ENCODE measurements at places on chromosomes 1 and 21.

DNA sequence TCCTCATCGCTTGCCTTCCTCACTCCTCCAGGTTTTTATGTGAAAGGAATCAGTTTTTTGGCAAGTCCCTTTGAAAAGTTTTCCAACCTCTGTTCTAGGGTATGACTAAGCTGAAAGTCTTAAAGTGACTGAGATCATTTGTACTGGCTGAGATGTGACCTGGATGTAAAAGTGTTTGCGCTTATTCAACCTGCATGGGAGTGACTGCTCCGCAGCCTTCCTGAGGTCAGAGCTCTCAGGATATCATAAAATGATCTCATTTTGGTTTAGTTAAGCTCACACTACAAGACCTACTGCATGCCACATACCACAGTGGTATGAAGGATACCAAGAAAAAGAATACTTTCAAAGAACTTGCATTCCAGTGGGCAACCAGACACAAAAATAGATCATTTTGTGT is 29.8 kb upstream of the TADA1 start:
- DNase-seq: peak; percentile 68

DNA sequence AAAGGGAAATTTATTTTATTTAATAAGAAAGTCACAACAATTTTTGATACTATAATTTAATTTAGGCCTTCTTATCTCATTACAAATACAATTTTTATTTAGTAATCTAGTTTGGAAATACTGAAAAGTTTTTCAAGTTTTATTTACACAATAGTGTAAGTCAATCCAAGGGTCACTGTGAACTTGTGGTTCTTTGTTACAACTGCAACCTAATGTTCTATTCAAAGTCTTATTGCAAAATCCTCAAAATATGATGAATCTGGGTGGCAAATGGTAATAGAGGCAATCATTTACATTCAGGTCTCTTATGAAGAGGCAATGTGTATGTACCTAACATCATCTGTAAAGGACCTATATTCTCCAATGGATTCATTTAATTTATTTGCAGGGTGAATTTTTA is 421.2 kb downstream of the DPYD start:
- DNase-seq: no peak

DNA sequence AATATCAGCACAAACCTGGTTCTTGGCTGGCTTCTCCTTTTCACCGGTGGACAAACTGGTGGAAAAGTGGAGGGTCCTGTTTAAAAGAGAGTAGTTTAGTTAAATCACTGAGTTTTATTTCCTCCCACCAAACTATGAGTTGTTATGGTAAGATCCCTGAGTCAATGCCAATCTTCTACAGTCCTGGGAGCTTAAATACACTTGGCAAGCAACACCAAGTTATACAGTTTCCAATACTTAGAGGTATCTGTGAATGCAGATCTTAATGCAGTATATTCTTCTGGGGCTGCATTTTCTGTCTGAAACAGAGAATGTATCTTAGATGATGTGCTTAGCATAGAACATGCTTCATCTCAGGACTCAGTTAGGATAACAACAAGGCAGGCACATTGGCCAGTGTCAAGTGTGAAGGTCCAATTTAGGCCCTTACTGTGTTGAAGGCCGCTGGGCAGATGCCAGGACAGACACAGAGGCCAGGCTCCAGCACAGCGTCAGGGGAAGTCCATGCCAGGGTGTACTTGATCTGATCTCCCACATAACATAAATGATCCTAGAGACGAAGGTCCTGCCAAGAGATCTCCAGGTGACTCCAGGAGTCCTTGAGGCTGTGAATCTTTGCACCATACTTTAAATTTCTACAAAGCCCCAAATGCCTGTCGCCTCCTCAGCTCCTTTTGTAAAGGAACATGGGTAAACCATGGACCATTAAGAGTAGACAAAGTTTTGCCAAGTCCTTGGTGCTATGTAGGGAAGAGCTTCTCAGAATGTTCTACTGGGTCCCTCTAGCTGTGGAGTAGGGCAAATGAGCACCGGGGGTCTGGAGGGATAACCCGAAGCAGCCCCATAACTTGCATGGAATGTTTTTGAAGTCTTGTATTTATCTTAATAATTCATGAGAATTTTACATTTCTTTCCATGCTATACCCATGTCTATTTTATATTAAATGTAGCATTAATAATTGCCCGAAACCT is 76.8 kb downstream of the KCNJ15 start:
- peak; percentile 51 for DNase-seq

GRCh38 chr1:31143455-31143854 is 77.9 kb upstream of the PUM1 start:
- no peak for DNase-seq

- peak; percentile 63 for DNase-seq
Measured at GRCh38 chr1:1435106-1435903, at the start of gene VWA1. Gene VWA1 (plus strand): TSS chr1:1435690. CDS start chr1:1435749, 59 bp downstream.
